Caki2 (cell line): ENCODE measurements at places on chromosomes 2 and 18.

GRCh38 chr2:180742801-180743200, 237.6 kb upstream of the UBE2E3 start:
- DNase-seq = peak; percentile 79

- no peak for DNase-seq
Observed at GRCh38 chr18:9835825-9836224, 49.9 kb upstream of the TXNDC2 start.

DNA sequence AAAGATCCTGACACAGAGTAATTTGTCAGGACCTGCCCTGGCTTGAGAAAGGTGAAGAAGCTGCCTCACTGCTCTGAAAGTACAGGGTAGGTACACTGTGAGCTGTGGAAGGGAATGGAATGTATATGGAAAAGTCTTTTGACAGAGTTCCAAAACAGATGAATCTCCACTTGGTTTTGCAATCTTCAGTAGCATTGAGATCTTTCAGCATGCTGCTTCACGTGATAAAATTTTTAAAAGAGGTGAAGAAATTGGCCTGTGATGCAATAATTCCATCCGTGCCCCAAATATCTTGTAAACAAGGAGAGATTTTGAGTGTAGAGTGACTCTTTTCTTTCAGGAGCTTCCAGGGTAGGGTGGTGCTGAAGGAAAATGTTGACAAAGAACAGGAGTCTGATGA, 123.1 kb downstream of the OSR1 start:
- DNase-seq = no peak

- no peak for DNase-seq
Observed at GRCh38 chr2:105674859-105675541, 69.7 kb upstream of the NCK2 start.

DNA sequence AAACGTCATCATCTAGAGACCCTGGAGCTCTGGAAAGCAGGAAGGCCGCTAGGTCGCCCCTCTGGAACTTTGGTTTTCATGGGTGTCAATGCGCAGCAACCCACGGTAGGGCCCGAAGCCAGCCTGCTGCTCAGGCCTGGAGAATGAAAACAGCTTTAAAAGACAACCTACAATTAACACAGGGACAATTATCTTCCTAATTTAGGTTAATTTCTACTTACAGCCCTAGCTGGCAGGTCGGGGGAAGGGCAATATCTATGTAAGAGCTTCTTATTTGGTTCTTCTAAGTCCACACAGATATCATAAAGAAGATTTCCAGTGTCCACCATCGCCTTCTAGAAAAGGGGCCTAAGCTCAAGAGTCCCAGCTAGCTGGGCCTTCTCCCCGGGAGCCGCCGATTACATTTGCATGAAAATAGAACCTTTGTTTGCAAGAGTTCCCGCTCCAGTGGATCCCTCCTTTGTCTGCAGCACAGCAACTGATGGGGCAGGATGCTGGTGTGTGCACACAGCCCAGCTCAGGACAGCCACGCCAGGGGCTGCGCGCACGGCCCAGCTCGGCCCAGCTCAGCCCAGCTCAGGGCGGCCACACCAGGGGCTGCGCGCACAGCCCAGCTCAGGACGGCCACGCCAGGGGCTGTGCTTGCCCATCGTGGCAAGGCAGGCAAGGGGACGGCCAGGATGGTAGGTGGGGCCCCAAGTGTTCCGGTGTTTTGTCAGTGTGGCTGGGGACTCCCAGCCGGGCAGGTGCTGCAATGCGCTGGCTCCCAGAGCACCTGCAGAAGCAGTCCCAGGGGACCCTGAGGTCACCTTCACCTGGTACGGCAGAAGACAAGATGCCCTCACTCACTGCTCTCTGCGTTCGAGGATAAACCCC, 109.1 kb downstream of the HDAC4 start:
- DNase-seq = no peak

GRCh38 chr2:229226382-229226781, 44.7 kb downstream of the PID1 start:
- no peak for DNase-seq

GRCh38 chr2:217356781-217357180, 496.9 kb upstream of the TNP1 start:
- DNase-seq = no peak

DNA sequence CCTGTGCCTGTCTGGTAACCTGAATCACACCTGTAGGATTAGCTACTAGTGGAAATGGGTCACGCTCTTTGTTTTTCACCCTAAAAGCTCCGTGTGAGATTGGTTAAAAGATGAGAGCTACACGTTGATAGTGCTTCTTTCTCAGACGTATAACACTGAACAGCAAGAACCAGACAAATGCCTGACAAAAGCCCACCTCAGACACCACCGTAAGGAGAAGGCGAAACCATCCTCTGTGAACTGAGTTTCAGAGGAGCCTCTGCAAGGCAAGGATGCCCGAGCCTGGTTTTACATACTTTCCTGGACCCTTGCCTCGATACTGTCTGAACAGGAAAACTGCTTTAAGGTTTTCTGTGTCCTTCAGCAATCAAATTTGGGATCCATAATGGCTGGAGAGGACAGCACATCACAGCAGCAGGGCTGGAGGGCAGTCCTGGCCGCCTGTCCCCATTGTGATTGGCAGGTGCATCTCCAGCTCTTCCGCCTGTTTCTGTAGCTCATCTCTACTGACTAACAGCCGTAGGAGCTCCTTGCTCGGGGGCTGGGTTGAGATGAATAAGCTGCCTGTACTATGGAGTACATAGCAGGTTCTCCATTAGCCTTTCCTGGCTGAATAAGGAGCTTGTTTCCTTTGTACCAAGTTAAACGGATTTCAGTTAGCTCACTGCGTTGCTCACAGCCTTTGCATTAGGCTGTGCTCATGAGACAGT, 155.5 kb downstream of the MYT1L start:
- no peak for DNase-seq

GRCh38 chr2:72613931-72614330, 211.9 kb downstream of the EXOC6B start:
- DNase-seq = no peak

DNA sequence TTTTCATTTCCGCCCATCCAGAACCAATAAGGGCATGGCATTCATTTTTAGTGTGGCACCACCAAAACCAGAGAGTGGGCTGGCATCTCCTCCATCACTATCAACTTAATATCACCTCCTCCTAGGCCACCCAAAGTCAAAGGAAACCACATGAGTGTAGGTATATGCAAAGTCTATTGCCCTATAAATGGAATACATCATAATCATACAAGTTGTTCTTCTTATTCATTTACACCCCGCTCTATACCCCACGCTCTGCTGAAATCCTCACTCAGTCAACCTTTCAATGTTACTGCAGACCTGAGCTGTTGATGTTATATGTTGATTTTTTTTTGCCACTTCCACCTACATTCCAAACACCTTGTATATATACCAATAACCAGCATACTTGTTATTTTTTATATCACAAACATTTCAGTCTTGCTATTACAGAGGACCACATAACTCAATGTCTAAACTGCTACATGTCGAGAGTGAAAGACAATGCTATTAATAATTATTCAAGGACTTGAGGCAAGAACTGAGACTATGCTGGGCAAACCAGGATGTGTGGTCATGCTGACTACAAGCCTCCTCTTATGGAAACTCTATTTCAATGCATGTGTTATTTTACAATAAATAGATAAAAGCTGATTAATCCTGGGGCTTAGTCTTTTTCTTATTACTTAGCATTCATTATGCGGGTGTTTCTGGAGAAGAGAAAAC, 466.5 kb upstream of the ID2 start:
- DNase-seq = no peak

GRCh38 chr18:49944663-49945062, 131.3 kb upstream of the ACAA2 start:
- no peak for DNase-seq

DNA sequence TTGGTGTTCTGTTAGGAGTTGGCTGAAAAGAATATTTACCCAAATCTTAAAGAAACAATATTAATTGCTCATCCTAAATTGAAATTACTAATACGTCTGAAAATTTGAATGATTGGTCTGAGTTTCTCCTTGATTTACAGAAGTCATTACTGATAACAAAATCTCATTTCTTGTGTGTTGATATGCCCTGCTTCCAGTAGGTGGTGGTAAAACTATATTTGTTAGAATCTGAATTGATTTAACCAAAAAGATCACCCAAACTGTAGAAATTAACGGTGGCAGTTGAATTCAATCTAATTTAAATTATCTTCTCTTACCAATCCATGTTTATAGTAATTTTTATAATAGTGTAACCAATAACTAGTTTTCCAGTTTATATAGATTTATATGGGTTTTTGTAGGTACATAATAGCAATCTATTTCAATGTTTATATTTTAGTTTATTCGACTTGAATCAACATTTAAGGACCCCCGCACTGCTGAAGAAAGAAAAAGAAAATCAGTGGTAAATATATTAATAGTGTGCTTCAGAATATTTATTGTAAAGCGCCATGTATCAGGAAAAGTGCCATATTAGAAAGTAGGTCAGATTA, 38.3 kb downstream of the PAPOLG start:
- DNase-seq = no peak

DNA sequence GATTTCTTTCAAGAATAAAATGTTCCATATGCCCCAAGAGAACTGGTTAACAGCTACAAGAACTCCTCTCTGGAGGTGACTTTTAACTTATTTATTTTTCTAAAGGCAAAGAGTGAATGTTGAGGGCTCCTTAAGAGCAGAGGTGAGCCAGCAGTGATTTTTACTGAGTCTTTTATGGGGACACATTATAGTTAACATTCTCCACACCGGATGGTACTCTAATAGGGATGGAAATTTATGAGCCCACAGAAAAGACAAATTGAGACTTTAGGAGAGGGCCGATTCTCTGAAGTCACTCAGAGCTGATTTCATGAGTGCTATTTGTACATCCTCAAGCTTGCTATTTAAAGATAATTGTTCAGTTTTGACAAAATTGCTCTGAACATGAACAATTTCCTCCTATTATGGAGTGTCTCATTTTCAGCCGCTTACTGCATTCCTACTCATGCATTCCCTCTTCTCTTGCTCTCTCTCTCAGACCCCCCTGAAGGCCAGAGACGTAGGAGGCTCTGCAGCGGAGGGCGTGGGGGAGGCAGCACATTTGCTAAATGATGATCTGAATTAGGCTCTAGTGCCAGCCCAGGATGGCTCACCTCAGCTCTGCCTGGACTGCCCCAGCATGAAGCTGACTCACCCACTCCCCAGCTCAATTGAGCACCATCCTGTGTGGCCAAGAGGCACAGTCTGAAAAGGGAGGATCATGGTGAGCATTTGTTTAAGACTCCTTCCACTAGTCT, 5.9 kb upstream of the RPL37A start:
- DNase-seq = no peak

- peak; percentile 22 for DNase-seq
Observed at GRCh38 chr2:142140434-142140845, 9.6 kb upstream of the LRP1B start.

- DNase-seq = no peak
Observed at GRCh38 chr2:46332686-46333281, 35.6 kb downstream of the EPAS1 start.

DNA sequence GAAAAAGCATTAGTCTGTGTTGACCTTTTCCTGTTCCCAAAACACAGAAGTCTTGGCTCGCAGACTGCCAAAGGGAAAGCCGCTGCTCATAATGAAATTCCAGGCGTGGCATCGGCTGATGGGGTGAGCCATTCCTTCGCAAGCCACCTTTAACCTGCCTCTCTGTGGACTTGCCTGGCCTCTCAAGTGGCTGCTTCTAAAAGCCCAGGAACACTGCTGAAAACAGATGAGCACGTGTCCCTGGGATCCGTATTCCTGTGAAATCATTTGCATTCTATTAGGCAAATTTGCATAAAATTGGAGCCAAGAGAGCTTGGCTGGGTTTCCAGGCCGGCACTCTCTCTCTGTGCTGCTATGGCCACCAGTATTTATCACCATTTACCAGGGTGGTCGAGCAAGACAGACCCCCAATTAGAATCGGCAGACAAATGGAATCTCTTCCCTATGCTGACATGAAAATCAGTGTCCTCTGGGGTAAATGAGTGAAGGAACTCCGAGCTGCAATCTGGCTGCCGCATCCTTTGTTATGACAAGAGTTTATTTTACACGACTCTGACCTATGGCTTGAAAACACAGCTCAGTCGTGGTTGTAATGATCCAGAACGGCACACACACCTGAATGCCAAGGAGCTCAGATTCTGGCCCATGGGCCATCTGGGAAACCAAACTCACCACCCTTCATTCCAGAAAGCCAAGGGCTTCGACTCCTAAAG, 21.7 kb downstream of the BCL2 start:
- no peak for DNase-seq

- no peak for DNase-seq
Observed at GRCh38 chr18:55764386-55764785, 176.4 kb upstream of the TCF4 start.

DNA sequence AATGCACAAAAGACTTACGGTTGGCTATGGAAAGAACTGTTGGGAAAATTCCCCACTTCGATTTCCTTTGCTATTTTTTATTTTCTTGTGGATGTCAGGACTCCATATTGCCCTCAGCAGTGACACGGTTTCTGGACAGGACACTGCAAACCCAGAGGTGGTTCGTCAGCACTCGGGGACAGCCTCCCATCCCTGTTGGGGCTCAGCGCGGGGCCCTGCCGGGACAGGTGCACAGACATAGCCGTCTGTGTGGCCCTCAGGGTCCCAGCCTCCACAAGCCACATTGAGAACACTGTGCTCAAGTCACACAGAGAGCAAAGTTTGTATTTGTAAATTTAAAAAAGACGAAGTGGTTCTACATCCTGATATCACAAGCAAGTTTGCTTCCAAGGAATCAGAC, 38.7 kb downstream of the MYT1L start:
- no peak for DNase-seq

- peak; percentile 60 for DNase-seq
Observed at GRCh38 chr2:81304154-81304830, 999.7 kb upstream of the LRRTM1 start.

DNA sequence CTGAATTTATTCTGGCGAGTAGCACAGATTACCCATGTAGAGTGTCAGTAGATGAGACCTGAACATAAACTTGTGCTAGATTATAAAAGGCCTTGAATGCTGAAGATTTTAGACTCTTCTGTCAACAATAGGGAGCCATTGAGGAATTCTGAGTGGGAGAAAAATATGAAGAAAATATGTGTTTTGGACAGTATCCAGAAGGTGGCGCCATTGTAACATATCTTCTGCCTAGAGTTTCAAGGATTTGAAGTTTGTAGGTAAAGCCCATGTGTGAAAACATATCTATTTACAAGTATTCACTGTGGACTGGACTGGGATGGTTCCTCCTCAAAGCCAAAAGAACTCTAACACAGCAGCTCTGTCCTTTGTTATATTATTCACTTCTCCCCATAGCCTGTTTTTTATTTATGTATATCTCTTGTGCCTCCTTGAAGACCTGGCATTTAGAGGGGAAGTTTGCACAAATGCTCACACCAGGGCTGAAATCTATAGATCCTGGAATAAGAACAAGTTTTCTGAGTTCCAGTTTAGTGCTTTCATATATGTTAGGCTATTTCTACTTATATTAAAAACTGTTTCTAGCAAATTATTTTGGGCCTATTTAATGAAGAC, 124.9 kb downstream of the RDH14 start:
- peak; percentile 55 for DNase-seq

- no peak for DNase-seq
Observed at GRCh38 chr2:218788529-218789255, 6.7 kb downstream of the CYP27A1 start.

DNA sequence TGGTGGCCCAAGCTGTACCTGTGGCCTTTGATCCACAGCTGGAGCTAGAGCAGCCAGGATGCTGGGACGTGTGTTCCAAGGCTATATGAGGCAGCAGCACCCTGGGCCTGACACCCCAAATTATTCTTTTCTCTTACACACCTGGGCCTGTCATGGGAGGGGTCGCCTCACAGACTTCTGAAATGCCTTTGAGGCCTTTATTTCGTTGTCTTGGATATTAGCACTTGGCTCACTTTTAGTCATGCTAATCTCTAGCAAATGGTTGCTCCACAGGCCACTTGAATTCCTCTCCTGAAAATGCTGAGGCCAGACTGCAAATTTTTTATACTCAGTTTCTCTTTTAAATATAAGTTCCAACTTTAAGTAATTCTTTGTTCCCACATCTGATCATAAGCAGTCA, 22.0 kb upstream of the IL1R2 start:
- no peak for DNase-seq
